ENCODE measurements at places on chromosomes 7 and 10.

DNA sequence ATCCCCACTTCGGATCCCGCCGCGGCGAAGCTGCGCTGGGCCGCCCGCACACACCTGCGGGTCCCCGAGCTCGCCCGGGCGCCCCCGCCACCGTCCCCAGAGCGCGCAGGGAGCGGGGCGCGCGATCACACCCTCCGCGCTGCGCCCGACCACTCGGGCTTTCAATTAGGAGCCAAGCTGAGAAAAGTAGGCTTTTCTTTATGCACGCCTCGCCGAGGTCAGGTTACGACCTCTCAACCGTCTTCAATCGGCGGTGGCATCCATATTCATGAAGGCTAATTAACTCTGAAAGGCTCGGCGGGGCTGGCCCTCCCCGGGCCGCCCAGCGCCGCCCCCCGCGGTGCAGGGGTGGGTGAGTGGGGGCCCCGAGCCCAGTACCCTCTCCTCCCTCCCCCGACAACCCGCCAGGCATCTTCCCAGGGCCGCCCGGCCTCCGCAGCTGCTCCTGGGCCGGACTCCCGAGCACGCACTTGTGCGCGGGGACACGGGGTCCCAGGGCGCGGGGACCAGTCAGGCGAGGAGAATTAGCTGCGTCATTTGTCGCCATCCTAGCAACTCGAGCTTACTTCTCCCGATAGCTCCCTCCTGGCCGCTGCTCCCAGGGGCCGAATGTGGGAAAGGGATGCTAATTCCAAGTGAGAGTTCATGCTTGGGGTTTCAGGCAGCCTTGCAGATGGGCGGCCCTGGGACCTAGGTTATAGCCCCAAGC, 155.5 kb upstream of the LYZL2 start:
- no peak for DNase-seq

- DNase-seq, result peak; percentile 52
These were observed 134.9 kb downstream of the RAMP3 start for GRCh38 chr7:45292481-45292880.

DNA sequence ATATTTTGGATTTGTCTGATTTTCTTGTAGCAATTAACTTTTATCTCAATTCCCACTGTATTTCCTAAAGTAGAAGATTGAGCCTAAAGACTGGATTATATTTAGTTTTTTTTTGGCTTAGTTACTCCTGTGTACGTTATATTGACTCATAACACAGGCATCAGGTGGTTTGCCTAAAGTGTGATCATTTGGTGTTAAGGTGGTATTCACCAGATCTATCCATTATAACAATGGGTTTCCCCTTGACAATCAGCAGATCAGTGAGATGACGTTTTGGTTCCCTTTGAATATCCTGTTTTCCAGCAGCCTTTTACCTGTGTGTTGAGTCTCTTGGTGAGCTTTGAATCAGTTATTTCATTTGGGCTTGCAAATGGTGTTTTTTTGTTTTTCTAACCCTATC, 18.1 kb downstream of the MAPK8 start:
- DNase-seq, result no peak

GRCh38 chr10:34420273-34420672, 394.8 kb downstream of the PARD3 start:
- no peak for DNase-seq

DNA sequence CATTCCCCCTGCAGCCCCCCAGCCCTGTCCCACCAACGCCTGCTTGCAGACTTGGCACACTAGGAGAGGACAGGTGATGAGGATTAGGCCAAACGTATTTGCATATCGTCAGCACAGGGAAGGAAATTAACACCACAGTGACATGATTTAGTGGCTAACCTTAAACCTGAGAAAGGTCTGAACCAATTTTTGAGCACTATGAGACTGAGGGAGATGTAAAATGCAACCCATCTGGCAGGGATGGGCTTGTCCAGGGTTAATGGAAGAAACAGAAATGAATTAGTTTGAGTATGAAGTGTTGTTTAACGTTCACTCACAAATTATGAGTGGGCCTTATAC, 183.6 kb downstream of the TAX1BP1 start:
- DNase-seq, result no peak

- no peak for DNase-seq
These were observed 81.3 kb upstream of the DKK1 start for GRCh38 chr10:52232561-52233350.

- no peak for DNase-seq
These were observed 84.8 kb upstream of the CCNY start for GRCh38 chr10:35251373-35252100.

DNA sequence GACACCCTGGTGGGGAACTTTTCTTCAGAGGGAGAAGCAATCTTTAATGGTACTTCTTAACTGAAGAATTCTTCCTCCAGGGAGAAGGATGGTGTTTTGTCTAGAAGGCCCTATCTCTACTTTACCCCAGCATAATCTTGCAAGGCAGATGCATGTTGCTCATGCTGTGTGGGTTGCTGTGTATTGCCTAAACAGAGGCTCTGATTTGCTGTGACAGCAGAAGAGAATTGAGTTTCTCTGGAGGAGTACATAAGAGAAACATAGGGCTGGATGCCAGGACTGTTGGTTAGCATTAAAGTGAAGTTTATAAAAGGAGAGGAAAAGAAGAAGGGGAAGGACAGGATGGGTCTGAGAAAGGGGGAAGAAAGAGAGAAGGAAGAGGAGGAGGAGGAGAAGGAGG, 248.1 kb upstream of the HPS1 start:
- no peak for DNase-seq

DNA sequence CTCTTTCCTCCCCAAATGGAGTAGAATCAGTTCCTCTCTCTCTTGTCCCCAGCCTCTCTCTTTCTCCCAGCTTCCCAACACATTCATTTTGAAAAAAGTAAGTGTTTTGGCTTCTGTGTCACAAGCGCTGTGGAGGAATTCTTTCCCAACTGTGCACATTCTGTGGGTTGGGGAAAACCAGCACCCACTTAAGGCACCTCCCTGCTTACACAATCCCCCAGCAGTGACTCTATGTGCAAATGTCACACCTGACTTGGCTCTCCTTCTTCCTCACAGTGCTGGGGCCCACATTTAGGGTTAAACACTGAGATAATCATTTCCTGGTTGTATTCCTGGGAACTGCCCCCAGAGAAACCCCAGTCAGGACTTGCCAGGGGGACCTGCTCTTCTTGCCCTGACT, 358.1 kb upstream of the ZNF32 start:
- DNase-seq, result no peak

GRCh38 chr7:100865938-100866728, 1.1 kb upstream of the TRIP6 start:
- no peak for DNase-seq

DNA sequence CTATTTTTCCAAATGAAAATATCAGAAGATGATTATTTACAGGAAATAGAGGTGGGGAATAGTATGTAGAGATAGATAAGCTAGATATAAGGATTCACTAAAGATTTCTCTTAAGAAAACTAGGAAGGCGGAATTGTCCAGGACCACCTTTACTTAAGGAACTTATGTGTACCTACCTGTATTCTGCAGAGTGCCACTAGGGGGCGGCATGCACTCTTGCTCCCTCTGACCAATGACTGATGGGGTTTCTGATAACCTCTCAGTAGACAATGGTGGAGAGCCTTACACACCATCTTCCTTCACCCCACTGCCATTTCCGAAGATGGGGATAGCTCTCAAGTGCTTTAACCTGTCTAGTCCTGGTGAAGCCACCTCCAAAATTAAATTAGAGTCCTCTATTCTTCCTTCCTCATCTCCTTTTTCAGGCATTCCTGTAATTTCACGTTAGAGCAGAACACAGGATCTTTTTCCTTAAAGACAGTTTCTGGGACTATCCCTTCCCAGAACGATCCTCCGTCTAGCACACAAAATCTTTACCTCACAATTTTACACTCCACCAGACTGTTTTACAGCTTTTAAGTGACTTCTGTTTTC, 453.1 kb downstream of the SORCS1 start:
- DNase-seq, result no peak

DNA sequence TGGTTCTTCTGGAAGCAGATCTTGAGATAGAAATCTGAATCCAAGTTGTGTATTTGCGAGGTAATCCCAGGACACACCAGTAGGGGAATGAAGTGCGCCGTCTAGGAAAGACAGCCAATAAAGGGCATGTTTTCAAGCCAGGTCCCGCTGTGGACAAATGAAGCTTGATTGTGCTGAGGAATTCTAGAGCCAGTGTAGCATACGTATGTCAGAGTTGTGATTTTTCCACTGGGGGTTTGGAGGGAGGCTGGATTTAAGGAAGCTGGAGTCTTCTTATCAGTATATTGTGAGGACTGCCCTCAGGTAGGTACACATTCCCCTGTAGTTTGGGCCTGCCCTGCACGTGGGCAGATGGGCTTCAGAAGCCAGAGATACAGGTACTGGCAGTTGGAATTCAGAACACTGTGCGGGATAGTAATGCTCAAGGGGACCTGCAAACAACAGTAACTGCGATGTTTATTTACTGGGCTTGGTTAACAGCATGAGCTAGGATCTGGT, 50.9 kb downstream of the GALNT11 start:
- DNase-seq, result no peak

DNA sequence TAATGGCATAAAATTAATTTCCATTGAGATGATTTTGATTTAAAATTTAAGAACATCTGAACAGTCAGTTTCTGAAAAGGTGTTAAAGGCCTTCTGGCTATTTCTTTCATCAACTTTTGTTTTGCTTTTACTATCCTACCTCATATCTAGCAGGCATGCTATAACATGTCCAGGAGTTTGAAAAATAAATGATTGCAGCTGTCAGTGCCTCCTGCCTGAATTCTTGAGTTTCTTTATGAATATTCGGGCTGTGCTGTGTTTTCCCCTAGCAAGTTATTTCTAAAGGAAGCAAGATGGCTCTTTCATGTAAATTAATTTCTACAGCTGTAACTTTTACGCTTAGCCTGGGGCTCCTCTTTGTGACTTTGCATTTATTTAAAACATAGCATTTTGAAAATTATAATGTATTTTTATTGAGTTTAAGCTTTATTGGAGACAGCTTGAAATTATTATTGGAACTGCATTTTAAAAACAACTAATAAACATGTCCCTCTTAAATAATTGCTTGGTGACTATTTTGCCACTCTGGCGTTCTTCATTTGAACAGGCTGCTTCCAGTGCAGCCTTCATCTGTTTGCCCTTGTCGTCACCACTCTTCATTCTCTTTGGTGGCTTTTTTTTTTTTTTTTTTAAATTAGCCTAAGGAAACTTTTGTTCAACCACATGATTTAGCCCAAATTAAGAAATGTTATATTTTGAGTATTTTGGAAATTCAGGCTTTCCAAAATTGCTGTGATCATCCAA, 1083.4 kb upstream of the LRRN3 start:
- no peak for DNase-seq

DNA sequence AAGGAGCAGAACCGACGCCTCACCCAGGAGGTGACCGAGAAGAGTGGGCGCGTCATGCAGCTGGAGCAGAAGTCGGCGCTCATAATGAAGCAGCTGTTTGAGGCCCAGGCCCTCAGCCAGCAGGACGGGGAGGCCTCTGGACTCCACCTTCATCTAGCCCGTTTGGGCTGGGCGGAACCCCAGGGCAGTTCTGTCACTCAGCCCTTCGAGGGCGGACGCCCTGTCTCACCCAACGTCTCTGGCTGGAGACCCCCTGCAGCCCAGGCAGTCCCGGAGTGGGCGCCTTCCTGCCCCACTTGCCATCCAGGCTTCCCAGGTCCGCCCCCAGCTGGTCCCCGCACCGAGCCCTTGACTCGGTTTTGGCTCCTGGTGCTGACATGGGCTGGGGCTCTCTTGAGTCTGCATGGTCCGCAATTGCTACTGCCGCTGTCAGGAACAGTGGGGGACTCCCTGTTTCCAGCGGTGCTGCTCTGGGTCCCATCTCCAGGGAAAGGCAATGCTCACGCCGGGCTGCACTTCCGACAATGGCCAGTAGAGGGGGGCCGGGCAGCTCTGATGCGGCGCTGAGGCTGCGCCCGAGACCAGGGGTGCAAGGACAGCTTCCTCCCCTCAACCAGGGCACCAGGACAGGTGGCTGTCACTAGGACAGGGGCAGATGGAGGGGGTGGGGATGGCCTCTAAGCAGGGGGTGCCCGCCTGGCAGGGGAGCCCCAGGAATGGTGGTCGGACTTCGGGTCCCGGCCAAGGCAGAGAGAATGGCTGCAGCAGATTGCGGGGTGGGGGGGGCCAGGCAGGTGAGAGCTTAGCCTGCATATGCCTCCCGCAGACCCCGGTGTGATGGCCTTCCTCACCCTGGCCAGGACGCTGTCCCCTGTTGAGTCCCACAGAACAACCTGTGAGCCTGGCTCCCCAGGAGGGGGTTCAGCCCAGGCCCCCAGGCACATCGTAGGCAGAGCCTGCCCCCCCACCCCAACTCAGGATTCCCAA, 71.2 kb upstream of the KCTD7 start:
- peak; percentile 12 for DNase-seq

DNA sequence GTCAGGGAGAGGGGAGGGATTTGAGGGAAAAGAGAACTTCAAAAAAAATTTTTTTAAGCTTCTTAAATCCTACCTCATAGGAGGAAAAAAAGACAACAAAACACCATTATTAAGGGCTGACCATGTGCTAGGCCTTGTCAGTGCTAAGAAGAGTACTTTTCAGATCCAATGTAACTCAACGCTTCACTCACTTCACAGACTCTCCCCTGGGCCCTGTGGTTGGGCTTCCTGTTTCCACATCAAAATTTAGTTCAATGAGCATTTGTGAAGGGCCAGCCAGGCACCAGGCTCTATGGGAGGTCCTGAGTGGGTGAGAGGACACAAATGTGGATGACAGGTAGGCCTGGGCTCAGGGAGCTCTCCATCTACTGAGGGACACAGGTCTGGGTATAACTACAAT, 249.8 kb downstream of the PTEN start:
- DNase-seq, result no peak

- DNase-seq, result no peak
These were observed 2.7 kb downstream of the CHAT start for GRCh38 chr10:49616421-49617101.

DNA sequence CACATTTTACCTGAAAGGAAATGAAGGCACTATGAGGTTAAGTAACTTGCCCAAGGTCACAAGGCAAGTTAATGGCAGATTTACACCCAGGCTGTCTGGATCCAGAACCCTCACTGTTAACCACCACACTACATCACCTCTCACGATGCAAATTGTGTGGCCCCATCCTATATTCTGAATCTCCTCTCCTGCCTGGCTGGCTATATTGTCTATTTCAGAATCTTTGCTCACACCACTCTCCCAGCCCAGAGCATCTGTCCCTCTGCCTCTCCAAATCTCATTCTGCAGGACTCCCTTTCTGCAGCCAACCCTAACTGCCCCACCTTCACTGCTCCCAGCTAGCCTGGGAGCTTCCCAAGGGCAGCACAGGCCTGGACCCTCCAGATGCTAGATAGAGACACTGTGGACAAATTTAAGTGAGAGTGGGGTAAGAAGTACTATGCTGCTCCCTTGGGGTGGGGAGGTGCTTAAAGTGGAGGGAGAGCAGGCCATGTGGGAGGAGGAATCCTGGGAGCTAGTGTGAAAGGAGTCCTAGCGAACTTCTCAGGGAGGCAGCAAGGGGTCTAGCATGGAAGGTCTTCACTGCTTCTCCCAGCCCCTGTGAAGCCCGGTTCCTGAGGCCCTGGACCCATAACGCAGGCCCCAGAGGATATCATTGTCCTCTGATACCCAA, 786 bp downstream of the CUEDC2 start:
- DNase-seq, result no peak

GRCh38 chr7:87934699-87935383, 790 bp downstream of the ADAM22 start:
- no peak for DNase-seq

Measured in astrocyte of the cerebellum (primary cell).